ENCODE measurements at places on chromosomes 3 and 15. TPM values are rescaled to one million over a fixed set of nuclear protein-coding genes. Genes with fewer than 3 reads are reported as not detected.

DNA sequence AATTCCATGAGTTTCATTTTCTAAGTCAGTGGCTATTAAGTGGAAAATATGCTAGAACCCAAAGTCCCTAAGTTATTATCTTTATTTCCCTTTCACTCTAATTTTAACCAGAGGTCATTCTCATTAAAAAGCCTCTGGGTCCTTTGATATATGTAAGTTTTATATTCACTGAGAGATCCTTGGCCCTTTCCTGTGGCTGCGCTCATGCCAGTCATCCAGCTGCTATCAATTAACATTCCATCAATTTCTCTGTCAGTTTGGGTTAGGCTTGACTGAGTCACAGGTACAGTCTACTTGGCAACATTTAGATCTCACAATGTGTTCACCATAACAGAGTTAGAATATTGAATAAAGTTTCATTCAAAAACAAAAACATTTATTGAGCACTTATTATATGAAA is 58.0 kb upstream of the FBN1 start:
- no peaks in the 10 kb centered on the region for H3K27me3 ChIP-seq
- no peak for DNase-seq
- no peak overlapping the region for H3K27ac ChIP-seq
- H3K36me3 ChIP-seq = no peaks in the 10 kb centered on the region

GRCh38 chr15:94740469-94740868 is 509.1 kb downstream of the MCTP2 start:
- H3K4me1 ChIP-seq = no peaks in the 10 kb centered on the region
- no peaks in the 10 kb centered on the region for H3K27me3 ChIP-seq
- H3K36me3 ChIP-seq = no peaks in the 10 kb centered on the region
- no peak overlapping the region for H3K27ac ChIP-seq

DNA sequence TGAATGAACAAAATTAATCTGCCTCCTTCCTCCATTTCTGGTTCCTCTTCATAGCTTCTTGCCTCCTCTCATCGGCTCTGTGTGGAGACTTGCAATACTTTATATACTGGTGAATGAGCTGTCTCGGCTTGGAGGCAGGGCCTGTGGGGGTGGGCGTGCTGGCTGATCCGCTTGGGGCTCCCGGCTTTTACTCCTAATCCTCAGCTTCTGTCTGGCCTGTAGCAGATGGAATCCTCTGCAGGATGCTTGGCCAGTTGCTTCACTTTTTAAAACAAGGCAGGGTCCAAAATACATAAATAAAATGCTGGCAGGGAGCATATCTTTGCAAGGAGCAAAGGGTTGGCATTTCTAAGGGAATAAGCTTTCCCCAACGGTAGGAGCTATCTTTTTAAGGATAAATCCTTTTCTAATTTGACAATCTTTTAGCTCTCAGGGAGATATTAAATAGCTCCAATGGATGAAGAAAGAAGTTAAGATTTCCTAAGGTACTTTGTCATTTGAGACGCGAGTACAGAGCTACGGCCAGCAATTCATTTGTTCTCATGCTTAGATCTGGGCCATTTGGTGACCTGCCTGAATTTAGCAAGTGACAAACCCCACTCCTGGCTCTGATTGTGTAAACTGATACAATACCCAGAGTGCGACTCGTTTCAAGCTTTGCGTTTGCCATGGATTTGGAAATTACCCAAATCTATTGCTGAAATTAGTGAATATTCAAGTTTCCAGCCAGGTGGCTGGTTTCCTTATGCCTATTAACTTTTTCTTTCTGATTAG is 18.9 kb downstream of the SV2B start:
- H3K4me1 ChIP-seq = no peaks in the 10 kb centered on the region
- no peaks in the 10 kb centered on the region for H3K36me3 ChIP-seq
- peaks cover 8% of the 10 kb centered on the region for H3K27me3 ChIP-seq
- no peak overlapping the region for H3K27ac ChIP-seq

GPR160 gene
- 17.7 TPM for total RNA-seq

All from B cell (primary cell).